ENCODE measurements at places on chromosomes 12 and 14. TPM values are rescaled to one million over a fixed set of nuclear protein-coding genes. Genes with fewer than 3 reads are reported as not detected.
A peak's percentile ranks its signal among the peaks of the same experiment; 100 is the strongest.

DNA sequence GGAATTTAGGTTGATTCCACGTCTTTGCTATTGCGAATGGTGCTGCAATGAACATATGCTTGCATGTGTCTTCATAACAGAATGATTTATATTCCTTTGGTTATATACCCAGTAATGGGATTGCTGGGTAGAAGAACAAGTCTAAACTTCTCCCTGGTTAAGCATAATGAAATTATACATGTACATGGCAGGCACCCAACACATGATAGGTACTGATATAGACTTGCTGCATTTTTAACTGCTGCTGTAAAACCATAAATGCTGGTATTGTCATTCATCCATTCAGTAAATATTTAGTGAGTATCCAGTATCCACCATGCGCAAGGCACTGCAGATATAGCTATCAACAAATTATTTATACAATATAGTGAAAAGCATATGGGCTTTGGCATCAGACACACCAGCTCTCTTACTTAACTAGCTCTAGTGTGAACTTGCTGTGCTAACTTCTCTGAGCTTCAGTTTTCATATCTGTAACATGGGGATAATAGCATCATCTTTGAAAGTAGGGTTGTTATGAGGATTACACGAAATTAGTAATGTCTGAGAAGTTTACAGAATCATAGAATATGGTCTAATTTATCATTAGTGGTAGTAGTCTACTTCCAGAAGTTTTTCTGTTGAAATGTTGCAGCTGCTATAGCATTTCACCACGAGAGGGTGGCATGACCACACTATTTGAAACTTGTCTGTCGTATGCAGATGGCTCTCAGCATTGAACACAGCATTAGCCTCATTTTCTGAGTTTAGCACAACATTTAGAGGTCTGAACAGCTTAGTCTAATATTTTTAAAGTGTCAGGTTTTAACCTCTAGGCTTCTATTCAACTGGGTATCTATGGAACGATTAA lies 32.0 kb upstream of the SEL1L start:
- DNase-seq, result peak; percentile 57
- no peak overlapping the region for H3K27ac ChIP-seq
- peaks cover 8% of the 10 kb centered on the region for H3K27me3 ChIP-seq
- H3K4me1 ChIP-seq, result no peaks in the 10 kb centered on the region

DNA sequence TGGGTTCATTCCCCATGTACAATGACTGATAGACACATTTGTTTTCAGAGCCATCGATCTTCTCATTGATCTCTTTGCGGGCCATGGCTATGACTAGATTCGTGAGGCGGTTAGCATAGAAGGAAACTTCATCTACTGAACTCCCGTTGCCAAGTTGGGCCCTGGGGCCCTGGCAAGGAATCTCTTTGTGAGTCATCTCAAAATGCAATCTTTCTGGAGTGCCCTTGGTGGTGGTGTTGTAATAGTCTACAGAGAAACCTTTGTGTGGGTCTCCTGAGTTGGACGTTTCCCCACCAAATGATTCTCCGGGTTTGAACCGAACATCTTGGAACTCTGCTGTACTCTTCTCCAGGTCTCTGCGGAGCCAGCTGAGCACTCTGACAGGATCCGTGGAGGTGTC lies 20.4 kb downstream of the AKAP3 start:
- no peak overlapping the region for H3K27ac ChIP-seq
- no peaks in the 10 kb centered on the region for H3K36me3 ChIP-seq
- H3K4me1 ChIP-seq, result no peaks in the 10 kb centered on the region

GRCh38 chr12:101655393-101655792 lies 42.0 kb upstream of the CHPT1 start:
- no peak overlapping the region for H3K4me3 ChIP-seq
- H3K27ac ChIP-seq, result no peak overlapping the region
- peaks cover under 1% of the 10 kb centered on the region for H3K27me3 ChIP-seq
- no peaks in the 10 kb centered on the region for H3K36me3 ChIP-seq
- no peak for DNase-seq
- H3K4me1 ChIP-seq, result no peaks in the 10 kb centered on the region

NPFF gene
- total RNA-seq, result not detected

LRFN5 gene
- total RNA-seq, result not detected
